ENCODE measurements at places on chromosomes 7 and 10.

DNA sequence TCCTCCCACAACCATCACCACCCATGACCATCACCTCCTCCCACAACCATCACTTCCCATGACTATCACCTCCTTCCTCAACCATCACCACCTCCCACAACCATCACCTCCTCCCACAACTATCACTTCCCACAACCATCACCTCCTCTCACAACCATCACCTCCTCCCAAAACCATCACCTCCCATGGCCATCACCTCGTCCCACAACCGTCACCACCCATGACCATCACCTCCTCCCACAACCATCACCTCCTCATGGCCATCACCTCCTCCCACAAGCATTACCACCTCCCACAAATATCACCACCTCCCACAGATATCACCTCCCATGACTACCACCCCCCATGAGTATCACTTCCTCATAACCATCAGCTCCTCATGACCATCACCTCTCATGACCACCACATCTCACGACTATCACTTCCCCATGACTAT, 52.2 kb downstream of the PDGFA start:
- no peak for DNase-seq

GRCh38 chr7:936386-937054, 18.0 kb downstream of the ADAP1 start:
- no peak for DNase-seq

GRCh38 chr7:41685684-41686083, 17.2 kb downstream of the INHBA start:
- DNase-seq: no peak

GRCh38 chr7:6545398-6546126, 5.7 kb downstream of the GRID2IP start:
- DNase-seq: no peak

DNA sequence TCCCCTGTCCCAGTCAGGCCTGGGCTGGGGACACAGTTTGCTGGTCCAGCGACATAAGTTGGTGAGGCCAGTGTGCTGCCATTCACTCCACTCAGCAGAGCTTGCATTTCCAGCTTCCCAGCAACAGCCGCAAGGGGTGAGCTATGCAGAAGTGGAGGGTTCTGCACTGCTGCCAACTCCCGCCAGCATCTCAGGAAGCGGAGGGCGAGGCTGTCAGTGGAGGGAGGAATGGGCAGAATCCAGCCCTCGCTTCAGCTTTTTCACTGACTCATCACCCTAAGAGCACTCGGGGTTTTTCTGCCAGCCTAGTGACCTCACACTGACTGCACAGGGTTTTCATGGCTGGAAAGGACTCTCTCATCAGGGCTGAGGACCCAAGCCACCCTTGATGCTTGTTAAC, 625.1 kb upstream of the MKI67 start:
- no peak for DNase-seq

DNA sequence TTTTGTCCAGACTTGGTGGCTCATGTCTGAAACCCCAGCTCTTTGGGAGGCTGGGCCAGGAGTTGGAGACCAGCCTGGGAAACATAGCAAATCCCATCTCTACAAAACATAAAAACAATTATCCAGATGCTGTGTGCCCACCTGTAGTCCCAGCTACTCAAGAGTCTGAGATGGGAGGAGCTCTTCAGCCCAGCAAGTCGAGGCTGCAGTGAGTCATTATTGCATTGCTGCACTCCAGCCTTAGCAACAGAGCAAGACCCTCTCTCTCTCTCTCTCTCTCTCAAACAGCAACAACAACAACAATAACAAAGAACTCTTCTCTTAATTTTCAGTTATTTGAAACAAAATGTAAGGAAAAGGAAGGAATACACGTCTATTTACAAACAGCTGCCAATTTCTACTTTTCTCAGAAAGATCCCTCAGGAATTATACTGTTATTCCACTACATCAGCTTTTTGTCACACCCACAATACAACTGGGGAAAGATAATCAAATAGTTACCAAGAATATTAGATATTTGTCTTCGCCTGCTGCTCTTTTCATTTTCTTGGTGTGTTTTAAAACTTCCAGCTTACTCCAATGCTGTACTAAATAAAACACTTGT, 5.1 kb upstream of the TSPAN12 start:
- no peak for DNase-seq

All from H1 (cell line).